ENCODE measurements at places on chromosomes 16 and 17.

- DNase-seq = no peak
Measured at GRCh38 chr16:3520841-3521240, 20.0 kb downstream of the CLUAP1 start.

DNA sequence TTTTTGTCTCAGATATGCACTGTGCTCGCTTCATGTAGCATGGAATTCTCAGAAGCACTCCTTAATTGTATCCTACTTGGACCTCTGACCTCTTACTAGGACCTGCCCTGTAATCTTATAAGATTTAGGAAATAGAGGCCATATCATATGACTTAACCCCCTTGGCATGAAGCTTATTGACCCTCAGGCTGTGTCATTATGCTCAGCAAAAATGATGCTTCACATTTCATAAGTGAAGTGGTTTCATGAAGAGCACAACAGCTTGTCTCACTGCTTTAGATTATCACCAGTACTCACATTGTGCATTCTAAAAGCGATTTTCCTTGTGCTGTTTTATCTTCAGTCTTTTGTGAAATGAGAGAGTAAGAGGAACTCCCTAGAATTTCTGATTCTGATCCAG lies 6.4 kb downstream of the PHKB start:
- DNase-seq = no peak

GRCh38 chr17:17366941-17367875 lies 64.0 kb downstream of the NT5M start:
- DNase-seq = no peak

DNA sequence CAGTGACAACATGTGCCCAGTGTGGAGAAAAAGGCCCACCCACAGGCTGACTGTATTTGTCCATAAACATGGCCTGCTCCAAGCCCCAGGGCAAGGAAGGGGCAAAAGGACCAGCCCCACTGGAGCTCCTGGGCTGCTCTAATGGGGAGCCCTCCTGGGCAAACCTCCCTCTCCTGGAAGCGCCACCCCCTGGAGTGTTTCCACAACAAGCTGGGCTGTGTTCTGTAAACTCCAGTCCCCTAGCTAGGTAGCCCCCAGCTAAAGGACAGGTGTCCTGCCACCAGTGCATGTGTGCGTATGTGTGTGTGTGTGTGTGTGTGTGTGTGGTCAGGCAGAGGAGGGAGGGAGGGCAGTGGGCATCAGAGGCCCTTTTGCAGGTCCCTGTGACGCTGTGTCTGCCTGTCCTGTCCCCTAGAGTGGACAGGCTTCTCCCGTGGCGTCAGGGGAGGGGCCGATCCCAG lies 11.3 kb upstream of the STAC2 start:
- DNase-seq = no peak

DNA sequence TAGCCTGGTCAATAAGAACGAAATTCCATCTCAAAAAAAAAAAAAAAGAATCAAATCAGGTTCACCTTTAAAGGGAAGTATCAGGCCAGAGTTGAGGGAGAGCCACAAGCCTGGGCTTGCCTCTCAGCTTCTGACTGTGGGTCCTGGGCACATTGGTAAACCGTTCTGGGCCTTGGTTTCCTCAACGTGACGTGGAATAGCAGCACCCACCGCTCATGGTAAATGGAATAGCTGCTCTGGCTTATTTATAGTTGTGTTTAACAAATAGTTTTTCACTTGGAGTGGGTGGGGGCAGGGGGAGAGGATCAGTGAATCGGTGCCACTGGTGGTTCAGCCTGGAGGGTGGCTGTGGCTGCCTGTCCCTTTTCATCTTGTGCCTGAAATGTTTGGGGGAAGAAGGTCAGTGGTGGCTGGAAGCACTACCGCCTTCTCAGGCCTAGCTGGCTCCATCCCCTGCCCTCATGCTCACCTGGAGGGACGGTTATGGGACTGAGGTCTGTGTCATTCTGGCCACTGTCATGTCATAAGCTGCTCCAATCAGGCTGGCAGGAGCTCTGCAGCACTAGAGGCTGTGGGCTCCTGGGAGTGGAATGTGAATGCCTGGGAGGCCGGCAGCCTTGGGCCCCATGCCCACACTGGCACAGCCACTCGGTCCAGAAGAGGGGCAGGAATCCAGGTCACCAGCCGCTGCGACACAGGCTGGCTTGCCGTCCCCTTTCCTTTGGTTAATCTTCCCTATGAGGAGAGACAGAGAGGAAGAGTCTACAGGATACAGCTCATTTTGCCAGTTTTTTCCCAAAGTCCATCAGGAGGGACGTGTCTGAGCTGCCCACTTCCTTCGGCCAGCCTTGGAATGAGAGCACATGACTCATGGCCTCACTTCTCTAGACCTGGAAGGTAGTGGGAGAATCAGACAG lies 27.0 kb downstream of the CCR7 start:
- DNase-seq = no peak

DNA sequence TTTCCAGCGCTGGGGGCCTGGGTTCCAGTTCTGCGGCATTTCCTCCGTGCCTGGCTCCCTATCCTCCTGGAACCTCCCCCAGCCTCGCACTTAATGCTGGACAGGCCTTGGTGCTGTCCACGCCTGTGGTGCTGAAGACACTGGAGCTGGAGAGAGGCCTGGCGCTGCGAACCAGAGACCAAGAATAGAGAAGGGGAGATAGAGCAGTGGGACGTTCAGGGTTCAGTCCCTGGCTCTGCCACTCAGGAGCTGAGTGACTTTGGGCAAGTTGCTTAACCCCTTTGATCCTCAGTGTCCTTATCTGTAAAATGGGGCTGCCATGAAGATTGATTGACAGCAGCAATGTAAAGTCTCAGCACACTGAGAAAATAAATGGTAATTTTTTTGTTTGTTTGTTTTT lies 11.9 kb downstream of the SBK1 start:
- DNase-seq = no peak

GRCh38 chr17:56319531-56319930 lies 166.3 kb downstream of the ANKFN1 start:
- DNase-seq = peak; percentile 42

DNA sequence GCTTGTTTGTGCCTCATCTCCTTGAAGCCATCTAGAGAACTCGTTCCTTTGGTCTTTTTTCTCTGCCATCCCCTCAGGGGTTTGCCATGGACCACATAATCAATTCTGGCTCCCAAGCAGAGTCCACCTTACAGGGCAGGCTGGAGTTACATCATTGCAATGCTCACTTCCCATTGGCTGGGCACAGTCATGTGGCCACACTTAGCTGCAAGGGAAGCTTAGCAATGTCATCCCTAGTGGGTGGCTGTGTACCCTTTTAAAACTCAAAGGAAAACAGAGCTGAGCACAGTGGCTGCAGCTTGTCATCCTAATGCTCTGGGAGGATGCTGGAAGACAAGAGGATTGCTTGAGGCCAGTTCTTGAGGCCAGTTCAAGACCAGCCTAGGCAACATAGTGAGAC lies 41.9 kb upstream of the POLR3E start:
- no peak for DNase-seq

DNA sequence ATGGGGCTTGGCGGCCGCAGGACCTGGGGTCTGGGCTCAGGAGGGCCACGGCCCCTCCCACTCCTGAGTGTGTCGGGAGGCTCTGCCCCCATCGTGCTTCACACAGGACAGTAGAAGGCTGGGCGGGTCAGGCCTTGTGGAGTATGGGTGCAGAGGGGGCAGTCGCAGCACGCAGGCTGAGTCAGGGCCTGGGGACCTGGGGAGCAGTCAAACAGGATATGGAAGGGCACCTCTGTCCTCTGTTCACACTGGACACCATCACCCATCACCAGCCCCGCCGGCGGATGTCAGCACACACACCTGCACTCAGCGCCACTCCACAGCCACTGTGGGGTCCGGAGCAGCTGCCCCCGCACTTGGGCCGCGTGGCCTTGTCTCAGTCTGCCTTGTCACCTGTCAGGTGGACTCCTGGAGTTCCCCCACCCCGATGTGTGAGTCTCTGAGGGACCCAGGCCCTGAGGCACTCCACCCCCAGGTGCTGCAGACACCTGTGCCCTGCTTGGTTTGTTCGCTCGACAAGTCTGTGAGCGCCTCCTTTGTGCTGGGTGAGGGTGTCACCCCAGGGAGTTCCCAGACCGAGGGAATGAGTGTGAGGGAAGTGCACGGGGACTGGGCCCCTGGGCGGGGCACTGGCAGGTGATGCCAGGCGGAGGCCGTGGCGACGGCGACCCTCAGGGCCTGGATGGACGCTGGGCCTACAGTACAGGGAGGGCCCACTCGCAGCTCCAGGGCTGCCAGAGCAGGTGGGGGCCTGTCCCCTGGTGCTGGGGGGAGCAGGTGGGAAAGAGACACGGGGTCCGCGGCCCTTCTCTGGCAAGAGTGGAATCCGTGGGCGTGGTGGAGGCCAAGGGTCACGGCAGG lies 31.7 kb downstream of the ZFPM1 start:
- DNase-seq = no peak

GRCh38 chr16:80681436-80681835 lies 123.0 kb downstream of the CDYL2 start:
- no peak for DNase-seq

GRCh38 chr16:49856672-49857330 lies 889 bp upstream of the ZNF423 start:
- DNase-seq = peak; percentile 32

- no peak for DNase-seq
Measured at GRCh38 chr16:70665113-70665694, 18.8 kb downstream of the IL34 start.

DNA sequence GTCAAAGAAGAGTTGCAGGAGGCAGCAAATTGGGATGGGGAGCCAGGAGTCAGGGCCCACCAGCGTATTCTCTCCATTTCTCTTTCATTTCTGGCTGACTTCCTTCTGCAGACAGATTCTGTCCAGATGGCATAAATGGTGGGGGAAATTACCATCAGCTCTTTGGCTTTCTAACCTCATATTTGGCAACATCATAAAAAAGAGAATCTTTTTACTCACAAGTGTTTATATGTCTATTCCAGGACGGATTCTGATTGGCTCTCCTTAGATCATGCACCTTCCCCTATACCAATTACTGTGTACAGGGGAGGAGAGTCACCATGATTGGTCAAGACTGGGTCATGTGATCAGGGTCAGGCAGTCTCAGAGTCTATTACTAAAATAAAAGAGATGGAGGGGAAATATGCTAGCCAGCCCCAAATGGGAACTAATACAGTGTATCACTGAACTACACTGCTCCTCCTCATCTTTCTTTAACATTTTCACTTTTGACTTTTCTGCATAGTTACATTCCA lies 537.1 kb upstream of the EEF2KMT start:
- no peak for DNase-seq

DNA sequence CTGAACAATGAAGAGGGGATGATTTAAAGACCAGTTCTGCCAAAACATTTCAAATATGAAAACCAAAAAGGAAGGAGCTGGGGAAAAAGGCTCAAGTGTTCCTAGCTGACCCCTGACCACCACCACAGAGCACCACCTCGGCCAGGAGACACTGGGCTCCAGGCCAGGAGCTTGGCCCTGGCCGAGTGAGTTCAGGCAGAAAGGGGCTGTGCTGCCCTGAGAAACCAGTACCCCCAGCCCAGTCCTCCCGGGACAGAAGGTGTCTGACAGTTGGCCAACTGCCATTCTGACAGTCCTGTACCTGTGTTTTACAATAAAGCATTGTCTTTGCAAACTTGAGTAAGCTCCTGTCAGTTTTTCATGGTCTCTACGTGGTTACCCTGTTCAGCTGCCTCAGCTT lies 98.2 kb downstream of the VPS53 start:
- DNase-seq = no peak

DNA sequence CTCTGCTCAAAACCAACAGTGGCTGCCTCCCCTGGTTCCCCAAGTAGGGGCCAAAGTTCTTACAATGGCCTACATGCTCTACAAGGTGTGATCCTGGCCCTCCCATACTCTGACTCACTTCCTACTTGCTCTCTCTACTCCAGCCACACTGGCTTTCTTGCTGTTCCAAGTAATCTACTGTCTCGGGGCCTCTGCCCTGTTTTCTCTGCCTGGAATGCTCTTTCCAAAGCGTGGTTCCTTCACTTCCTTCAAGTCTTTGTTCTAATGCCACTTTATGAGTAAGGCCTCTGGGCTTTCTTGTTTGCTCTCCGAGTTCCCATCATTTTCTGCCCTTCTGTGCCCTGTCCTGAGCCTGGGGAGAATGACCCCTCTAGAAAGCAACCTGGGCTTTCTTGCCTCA lies 4.1 kb upstream of the CDH3 start:
- no peak for DNase-seq

DNA sequence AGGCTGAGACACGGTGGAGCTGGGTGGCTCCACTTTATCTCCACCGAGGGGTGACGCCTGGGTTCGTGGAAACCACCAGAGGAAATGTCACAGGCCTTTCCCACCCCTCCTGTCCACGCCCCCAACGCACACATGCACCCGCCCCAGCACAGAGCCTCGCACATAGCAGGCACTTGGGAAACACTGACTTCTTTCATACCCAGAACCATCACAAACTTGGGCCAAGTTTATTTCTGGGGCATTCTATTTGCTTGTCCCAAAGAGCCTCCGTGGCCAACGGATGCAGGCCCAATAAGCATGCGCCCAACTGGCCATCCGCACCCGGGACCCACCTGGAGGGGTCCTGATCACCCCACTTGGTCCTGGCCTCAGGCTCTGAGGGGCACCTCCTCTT lies 3.3 kb downstream of the BCAR1 start:
- DNase-seq = no peak

DNA sequence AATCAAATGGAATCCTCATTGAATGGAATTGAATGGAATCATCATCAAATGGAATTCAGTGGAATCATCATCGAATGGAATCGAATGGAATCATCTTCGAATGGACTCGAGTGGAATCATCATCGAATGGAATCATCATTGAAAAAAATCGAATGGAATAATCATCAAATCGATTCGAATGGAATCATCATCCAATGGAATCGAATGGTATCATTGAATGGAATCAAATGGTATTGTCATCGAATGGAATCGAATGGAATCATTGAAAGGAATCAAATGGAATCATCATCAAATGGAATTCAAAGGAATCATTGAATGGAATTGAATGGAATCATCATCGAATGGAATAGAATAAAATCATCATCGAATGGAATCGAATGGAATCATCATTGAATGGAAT lies 619.3 kb downstream of the TP53TG3F start:
- peak; percentile 16 for DNase-seq

DNA sequence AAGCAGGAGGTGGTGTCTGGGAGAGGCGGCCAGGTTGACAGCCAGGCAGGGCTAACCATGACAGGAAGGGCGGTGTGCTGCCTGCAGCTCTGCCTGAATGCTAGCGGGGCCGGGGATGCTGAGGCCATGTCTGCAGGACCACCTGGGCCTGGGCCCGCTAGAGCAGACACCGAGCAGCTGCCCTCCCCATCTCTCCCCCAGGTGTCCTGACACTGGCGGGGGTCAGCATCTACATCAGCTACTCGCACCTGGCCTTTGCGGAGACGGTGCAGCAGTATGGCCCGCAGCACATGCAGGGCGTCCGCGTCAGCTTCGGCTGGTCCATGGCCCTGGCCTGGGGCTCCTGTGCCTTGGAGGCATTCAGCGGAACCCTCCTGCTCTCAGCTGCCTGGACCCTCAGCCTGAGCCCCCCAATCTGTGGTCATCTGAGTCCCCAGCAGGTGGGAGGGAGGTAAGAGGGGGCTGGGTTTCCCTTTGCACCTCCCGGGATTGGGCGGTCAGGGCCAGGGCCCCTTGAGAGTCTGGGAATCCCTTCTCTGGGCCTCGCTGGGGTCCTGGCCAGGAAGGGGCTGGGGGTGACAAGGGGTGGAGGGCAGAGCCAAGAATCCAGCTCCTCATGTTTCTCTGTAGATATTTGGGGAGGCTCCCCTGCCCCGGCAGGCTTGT lies 7.5 kb downstream of the TMEM235 start:
- DNase-seq = no peak

- no peak for DNase-seq
Measured at GRCh38 chr16:88870608-88871348, 4.3 kb upstream of the PABPN1L start.
